ENCODE measurements at places on chromosomes 3 and 15.

- no peak for DNase-seq
Measured at GRCh38 chr3:32540899-32541298, 29.8 kb downstream of the DYNC1LI1 start.

- no peak for DNase-seq
Measured at GRCh38 chr3:120680193-120680894, 1.7 kb downstream of the HGD start.

DNA sequence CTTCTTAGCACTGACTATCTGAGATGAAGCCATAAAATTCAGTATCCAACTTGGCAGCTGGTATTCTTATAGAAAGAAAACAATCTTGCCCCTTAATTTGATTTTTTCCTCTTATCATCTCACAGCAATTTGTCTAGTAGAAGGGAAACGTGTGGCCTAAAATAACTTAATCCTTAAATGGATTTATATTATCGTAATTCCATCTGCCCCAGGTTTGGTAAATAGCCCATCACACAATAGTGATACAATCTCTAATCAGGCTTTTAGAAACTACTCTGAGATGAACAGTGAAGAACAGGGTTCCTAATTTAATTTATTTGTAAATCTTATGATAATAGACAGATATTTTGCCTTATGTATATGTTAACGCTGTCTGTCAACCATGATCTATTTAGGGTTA is 24.8 kb downstream of the PEX5L start:
- DNase-seq: no peak

GRCh38 chr3:33322412-33322811 is 45.2 kb downstream of the FBXL2 start:
- no peak for DNase-seq

DNA sequence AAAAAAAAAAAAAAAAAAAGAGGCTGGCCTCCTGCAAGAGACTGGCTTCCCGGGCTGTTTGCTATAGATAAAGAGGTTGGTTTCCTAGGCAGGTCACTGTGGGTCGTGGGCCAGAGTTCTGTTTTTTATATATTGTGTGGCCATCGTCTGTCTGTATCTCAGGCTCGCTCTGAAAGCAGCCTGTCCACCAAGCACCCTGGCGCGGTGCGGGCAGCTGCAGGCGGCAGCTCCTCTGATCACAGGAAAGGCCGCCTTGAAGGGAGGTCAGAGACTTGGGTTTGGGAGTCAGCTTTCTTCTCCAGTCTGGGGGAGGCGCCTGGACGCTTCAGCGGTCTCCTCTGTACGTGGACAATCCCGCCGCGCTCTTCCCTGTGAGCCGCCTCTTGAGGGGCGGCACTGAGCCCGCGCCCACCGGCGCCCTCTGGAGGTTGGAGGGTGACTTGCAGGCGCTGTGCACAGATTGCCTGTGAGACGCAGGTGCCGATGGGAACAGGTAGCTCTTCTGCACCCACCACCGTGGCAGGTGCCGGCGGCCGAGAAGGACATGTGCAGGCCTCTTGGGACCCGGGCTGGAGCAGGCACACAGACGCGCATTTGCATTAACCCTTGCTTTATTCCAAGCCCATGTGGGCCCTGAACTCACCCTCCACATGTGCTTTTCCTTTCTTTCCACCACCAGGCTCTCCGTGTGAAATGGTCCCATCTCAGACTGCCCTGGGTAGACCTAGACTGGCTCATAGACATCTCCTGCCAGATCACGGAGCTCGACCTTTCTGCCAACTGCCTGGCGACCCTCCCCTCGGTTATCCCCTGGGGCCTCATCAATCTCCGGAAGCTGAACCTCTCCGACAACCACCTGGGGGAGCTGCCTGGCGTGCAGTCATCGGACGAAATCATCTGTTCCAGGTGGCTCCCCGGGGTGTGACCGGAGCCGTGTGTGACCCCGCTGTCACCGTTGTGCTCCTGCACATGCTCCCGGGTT is 89.3 kb downstream of the LRRK1 start:
- peak; percentile 67 for DNase-seq

GRCh38 chr15:92812271-92812670 is 87.9 kb upstream of the CHD2 start:
- DNase-seq: no peak

GRCh38 chr15:69317392-69317841 is 18.7 kb downstream of the PAQR5 start:
- DNase-seq: no peak

GRCh38 chr3:46242120-46242519 is at the start of gene CCR3:
Gene CCR3 (plus strand): TSS chr3:46242460. CDS start chr3:46265159, 22,699 bp downstream.
- no peak for DNase-seq

DNA sequence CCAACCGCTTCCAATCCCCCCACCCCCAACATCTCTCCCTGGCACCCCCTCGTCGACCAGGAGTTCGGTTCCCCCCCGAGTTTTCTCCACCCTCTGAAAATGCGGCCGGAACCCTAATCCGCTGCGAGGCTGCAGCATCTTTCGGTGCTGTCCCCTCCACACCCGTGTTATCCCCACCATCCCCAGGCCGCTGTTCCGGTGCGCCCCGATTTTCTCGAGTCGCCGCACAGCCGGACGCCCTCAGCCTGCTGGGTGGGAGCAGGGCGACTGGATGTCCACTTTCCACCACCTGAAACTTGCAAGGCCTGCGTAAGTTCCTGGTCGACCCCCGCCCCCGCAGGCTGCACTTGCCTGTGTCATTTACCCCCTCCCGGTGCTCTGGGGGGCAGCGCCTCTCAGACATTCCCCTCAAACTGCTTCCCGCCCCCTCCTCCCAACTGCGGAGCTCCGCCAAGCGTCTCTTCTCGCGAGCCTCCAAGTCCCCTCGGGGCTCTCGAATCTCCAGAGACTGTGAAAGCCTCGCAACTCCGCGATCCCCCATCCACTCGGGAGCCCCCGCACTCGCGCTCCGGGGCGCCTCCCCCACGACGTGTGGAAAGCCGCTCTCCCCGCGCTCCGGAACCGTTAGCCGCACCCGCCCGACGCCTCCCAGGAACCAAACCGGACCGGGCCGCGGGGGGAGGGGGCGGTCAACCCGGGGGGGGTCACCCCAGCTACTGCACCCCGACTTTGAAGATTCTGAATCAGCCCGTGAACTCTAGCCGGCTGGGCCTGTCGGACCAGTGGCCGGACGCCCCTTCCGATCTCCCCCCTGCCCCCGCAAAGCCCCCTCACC is 566 bp downstream of the ETV5 start:
- DNase-seq: no peak

DNA sequence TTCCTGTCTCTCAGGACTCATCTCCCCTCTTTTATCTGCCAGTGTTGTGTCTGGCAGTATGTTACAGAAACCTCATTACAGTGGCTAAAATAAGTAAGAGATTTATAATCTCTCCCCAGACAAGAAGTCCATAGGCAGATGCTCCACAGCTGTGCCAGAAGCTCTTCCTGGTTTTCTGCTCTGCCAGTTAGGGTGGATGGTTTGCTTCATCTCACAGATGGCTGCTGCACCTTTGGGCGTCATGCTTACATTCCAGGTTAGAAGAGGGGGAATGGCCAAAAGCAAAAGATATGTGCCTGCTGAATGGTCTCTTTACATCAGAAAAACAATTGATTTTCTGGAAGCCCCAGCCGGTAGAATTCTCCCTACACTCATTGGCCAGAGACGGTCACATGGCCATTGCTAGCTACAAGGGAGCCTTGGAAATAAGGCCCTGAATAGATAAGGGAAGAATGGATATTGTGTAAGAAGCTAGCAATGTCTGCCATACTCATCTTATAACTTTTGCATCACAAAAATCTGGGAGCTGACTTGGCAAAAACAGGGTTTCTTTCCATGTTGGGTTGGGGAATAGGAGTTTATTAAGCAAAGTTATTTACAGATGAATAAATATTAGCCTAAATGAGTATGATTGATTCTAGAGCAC is 91.1 kb downstream of the PDCD6IP start:
- DNase-seq: no peak

DNA sequence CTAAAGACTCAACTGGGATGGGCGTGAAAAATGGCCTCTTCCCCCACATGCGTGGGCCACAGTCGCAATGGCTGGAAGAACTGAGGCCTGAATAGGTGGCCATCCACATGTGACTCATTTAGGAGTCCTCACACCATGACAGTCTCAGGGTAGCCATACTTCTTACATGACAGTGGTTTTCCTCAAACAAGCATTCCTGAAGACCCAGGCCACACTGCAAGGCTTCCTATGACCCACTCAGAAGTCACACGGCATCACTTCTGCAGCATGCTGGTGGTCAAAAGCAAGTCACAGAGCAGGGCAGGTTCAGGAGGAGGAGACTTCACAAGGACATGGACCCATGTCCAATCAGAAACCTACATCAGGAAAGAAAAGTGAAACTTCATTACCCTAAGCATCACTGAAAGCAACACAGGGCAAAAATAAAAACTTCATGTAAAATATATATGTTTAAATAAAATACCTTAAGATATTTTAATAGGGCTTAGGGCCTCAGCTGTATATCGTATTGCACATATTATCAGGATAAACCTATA is 257.1 kb downstream of the OPA1 start:
- no peak for DNase-seq

DNA sequence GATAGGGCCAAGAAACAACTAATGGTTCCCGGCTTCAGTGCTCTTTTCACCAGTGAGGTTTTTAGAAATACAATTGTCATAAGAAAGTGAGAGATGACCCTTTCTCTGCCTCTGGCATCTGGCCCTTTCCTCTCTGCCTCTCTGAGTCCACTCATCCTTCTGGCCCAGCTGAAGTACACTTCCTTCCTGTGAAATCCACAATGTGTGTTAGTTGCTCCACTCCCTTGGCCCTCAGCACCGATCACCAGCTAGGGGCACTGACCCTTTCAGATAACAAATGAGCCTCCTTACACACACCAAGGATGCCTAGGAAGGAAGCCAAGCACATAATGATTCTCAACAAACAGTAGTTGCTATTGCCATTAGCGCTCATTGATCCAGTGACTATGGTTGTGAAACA is 2.9 kb upstream of the CAV3 start:
- DNase-seq: no peak

DNA sequence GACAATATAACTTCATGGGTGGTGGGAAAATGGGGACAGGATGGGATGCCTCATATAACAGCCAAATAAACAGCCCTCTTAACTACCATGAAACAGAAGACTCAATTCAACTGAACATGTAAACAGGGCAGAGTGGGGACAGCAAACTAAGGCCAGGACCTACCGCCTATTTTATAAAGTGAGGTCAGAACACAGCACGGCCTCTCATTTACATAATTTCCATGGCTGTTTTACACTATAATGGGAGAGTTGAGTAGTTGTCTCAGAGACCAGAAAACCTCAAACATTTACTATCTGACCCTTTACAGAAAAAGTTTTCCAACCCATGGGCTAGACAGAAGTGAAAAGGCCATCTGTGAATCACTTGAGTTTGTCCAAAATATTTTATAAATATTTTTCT is 56.7 kb upstream of the SNRPA1 start:
- DNase-seq: no peak

DNA sequence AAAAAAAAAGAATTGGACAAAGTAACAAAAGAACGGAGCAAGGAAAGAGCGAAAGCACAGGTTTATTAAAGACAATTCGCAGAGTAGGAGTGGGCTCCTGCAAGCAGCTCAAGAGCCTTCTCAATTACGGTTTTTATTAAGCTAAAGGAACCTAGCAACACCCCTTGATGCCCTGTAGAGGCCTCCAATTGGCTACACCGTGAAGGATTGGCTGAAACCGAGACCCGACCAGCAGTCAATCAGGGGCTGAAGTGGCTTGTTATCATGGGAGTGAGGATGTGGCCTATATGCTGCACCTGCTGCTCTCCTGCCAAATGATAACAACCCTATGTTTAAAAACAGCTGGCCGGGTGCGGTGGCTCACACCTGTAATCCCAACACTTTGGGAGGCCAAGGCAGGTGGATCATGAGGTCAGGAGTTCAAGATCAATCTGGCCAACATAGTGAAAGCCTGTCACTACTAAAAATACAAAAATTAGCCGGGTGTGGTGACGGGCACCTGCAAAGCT is 20.4 kb upstream of the AP3B2 start:
- no peak for DNase-seq

DNA sequence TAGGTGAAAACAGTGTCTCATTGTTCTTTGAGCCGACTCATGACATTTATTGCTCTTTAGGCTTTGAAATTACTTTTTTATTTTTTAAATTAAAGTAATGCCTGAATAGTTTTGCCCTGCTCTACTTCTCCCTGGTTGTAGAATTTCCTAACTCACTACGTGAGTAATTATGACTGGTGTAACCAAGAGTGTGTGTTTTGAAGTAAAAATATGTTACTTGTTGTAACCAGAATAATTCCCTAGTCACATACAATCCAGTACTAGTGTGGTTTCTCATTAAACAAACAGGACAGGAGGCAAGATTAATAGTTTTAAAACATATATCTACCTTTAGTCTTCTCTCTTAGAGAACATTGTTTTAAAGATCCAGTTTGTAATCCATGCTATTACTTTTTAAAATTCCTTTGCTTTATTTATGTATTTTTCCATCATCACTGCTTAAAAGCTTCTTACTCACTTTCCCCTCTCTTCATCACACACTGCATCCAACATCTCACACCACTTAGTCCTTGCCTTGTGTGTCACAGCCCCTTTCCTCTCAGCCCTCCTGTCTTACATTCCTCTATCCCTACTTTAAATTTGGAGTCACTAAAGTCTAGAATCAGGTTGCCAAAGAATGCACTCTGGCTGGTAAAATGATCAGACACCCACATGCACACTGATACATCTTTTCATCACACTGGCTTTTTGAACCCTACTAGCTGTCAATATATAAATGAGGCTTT is 219.7 kb downstream of the WNT5A start:
- no peak for DNase-seq

- DNase-seq: no peak
Measured at GRCh38 chr15:73789521-73790240, 36.5 kb upstream of the INSYN1 start.

Data from effector memory CD4-positive, alpha-beta T cell (primary cell).